ENCODE measurements at places on chromosomes 3 and 15.

GRCh38 chr3:179196098-179196497 lies 47.9 kb downstream of the PIK3CA start:
- DNase-seq, result no peak

- DNase-seq, result no peak
Measured at GRCh38 chr15:80436511-80437307, 32.5 kb downstream of the ARNT2 start.

DNA sequence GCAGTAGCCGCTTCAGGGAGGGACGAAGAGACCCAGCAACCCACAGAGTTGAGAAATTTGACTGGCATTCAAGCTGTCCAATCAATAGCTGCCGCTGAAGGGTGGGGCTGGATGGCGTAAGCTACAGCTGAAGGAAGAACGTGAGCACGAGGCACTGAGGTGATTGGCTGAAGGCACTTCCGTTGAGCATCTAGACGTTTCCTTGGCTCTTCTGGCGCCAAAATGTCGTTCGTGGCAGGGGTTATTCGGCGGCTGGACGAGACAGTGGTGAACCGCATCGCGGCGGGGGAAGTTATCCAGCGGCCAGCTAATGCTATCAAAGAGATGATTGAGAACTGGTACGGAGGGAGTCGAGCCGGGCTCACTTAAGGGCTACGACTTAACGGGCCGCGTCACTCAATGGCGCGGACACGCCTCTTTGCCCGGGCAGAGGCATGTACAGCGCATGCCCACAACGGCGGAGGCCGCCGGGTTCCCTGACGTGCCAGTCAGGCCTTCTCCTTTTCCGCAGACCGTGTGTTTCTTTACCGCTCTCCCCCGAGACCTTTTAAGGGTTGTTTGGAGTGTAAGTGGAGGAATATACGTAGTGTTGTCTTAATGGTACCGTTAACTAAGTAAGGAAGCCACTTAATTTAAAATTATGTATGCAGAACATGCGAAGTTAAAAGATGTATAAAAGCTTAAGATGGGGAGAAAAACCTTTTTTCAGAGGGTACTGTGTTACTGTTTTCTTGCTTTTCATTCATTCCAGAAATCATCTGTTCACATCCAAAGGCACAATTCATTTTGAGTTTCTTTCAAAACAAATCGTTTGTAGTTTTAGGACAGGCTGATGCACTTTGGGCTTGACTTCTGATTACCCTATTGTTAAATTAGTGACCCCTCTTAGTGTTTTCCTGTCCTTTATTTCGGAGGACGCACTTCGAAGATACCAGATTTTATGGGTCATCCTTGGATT lies at the start of gene MLH1:
TSS of gene MLH1 (plus strand) at position 193 of the 958 bp plus-strand sequence. CDS start at position 223, 30 bp downstream.
- peak; percentile 100 for DNase-seq

GRCh38 chr15:39828374-39828931 lies 45.8 kb upstream of the FSIP1 start:
- DNase-seq, result peak; percentile 71

- DNase-seq, result no peak
Measured at GRCh38 chr3:142645236-142645793, 49.1 kb downstream of the PLS1 start.

DNA sequence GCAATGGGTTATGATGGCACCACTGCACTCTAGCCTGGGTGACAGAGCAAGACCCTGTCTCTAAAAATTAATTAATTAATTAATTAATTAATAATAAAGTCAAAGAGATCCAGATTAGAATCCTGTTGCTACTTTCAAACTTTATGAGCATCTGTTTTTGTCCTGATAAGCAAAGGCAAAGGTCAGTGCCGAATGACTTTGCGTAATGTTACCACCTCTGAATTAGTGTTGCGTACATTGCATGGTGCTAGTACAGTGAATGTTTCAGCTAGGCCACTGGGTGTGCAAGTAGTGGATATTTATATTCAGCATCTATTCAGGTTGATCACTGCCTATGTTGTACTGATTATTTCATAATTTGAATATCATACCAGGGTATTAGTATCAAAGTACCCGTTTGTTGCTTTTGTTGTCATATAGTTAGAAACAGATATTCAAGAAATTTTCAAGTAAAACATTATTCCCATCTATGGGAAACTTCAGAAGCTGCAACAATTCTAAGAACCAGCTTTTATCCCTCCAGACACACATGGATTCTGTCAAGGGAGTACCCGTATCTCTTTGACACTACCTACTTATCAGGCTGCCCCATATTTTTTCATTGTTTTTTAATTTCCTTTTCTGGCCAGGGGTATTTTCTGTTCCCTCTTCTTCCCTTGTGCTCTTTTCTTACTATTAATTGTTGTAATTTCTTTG lies 127.1 kb upstream of the GRM7 start:
- DNase-seq, result no peak

DNA sequence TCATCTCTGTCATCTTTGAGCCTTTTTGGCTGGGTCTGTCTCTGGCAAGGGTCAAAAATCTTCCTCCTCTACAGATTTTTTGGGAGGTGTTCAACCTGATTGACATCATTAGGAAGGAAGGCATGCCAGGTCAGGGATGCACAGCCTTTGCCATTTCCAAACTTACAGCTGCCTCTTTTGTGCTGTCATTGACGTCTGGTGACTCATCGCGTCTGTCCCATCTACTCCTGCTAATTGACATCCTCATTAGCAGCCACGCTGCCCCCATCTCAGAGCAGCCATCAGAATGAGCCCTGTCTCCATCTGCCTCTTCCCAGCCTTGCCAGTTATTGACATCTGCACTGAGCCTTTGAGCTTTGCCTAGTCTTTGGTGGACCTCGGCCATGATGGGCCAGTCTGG lies 53.0 kb downstream of the PDIA5 start:
- peak; percentile 83 for DNase-seq

GRCh38 chr3:189467451-189467850 lies 163.7 kb upstream of the TP63 start:
- no peak for DNase-seq

DNA sequence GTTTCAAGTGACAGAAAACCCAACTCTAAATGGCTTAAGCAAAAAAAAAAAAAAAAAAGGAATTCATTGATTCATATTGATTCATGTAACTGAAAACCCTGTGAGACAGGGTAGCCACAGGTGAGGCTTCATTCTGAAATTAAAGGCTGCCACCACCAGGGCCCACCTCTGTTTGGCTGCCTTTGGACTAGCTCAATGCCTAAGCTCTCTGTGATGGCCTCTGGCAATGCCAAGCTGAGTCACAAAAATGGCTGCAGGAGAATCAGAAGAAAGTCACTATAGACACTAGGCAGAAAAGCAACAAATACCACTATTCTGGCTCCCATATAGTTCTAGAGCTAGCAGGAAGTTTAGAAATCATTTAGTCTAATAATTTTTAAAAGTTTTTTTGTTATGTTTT lies 38.2 kb upstream of the GYG1 start:
- no peak for DNase-seq

DNA sequence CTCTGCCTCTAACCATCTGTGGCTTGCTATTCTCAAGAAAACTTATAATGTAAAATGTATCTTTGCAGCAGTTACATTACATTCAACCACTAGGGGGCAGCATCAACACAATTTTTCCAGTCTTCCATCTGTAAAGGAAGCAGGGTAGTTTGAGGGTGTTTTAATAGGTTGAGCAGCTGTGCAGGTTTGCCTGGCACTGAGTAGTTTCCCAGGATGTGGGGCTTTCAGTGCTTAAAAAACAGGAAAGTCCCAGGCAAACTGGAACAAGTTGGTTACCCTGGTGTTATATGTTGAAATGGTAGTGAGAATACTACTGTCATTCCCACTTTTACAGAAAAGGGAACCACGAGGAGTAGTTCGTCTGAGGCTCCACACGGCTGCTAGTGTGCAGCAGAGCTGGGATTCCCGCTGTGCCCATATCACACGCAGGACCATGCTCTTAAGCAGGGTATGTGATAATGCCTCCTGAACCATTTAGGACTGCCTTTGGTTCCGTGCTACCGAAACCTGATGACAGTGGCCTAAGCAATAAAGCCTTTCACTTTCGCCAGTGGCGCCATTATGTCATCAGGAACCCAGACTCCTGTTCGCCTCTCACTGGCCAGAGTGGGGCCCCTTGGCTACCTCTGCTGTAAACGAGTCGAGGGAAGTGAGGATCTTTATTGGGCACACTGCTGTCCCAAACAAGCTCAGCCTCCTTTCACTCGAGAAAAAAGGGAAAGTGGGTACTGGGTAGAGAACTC lies 64.7 kb upstream of the ZBTB38 start:
- peak; percentile 95 for DNase-seq

GRCh38 chr3:151093905-151094304 lies 8.4 kb downstream of the MED12L start:
- no peak for DNase-seq

- DNase-seq, result peak; percentile 69
Measured at GRCh38 chr3:133237380-133237779, 162.5 kb upstream of the BFSP2 start.

All from eye (tissue), 1 donor.